ENCODE measurements at places on chromosomes 16 and 17.
A peak's percentile ranks its signal among the peaks of the same experiment; 100 is the strongest.

GRCh38 chr16:27154705-27155521, 48.4 kb upstream of the KDM8 start:
- peak; percentile 58 for DNase-seq

DNA sequence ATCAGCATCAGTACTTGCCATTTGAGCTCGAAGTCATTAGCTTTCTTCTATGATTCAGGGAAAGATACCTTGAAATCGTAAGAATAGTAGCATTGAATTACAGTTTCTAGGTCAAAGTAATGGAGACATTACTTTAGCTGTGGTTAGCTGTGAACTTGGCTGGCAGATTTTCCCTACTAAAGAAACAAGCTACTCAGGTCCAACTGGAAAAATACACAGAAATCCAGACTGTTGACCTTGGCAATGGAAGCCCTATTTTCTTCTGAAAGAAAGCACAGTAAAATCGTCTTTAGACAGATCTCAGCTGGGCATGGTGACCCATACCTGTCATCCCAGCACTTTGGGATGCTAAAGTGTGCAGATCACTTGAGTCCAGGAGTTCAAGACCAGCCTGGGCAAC, 13.4 kb upstream of the DNAJA2 start:
- DNase-seq, result no peak

GRCh38 chr16:349211-349610, 3.3 kb downstream of the AXIN1 start:
- DNase-seq, result peak; percentile 52

- DNase-seq, result no peak
Observed at GRCh38 chr17:73803964-73804435, 159.8 kb upstream of the SDK2 start.

DNA sequence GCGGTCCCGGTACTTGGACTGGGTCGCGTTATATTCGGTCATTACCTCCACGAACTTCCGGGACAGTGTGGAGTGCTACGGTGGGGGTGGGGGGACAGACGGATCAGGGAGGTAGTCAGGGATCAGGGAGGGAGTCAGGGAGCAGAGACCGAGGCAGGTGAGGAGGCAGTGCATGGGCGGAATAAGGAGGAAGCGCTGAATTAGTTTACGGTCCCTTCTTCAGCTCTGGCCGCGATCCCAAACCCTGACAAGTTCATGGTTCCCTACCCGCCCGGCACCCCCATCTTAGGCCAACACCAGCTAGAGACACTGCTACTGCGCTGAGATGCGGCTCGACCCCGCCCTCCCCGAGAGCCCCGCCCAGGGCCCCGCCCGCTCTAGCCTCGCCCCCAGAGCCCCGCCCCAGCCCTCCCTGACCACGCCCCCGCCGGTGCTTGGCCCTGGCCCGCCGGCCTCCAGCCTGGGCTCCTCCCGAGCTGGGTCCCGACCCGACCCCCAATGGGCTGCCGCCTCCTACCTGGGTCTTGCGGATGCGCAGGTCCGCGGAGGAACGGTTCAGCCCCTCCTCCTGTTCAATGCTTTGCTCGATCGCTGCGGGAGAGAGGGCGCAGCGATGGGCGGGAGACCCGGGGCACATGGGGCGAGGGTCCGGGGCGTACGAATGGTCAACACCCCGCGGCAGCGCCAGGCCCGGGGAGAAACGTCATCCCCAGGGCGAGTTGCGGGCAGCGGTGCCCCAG, 12.1 kb downstream of the HSD3B7 start:
- peak; percentile 99 for DNase-seq

- DNase-seq, result peak; percentile 88
Observed at GRCh38 chr17:82212331-82213250, at the start of gene CCDC57. Gene CCDC57, minus strand, starts transcription at chr17:82212842. Its CDS starts 10,898 bp downstream, at chr17:82201944.

DNA sequence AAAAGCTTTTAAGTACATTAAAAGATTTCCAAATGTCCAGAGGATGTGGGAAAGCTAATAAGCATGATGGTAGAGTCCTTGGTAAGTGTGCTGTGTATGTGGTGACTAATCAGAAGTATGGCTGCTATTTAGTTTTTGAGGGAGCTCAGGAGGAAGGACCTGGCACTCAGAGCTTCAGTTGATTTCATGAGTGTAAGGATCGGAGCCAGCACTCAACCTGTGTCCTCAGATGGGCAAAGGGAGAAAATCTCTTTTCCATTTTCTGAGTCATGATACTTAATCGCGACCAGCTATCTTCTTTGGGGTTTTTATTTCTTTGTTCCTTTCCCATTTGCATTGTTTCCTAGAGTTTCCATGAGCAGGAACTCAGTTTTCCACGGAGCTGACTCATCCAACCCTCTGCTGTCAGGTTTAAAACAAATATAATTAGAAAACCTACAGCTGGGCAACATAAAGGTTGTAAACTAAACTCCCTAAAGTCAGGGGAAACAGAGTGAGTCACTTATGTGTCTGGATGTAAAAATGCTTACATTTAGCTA, 125.4 kb downstream of the MAP2K6 start:
- no peak for DNase-seq

DNA sequence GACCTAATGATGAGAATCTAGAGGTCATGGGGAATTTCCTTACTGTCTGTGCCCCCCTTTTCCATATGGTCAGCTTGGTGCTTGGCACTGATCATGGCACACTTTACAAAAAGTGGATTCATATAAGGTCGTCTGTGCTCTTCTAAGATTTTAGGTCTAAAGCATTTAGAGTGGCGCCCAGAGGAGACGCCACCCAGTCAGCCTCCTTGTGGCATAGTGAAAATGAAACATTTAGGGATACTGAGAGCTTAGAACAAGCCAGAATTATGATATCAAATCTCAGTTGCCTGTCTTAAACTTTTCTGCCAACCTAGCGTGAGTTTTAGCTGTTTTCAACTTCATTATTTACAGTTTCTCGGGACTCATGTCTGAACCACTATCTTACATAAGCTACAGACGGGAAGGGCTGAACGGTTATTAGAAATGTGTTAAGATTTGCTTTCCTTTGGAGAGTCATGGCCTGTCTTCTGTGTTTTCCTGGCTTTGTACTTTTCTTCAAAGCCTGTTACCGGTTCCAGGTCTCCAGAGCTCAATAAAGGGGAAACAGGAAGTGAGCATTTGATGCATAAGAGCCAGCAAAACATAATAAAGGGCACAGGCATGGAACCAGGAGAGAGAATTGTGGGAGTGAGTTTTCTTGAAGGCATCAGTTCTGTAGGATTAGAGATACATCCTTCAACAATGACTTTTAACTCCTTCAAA, 13.7 kb downstream of the ZNRF1 start:
- no peak for DNase-seq

GRCh38 chr16:84585886-84586285, 32.0 kb downstream of the COTL1 start:
- no peak for DNase-seq

- no peak for DNase-seq
Observed at GRCh38 chr16:50735629-50736122, 6.2 kb upstream of the CYLD start.

- no peak for DNase-seq
Observed at GRCh38 chr16:89696670-89697128, 4.8 kb downstream of the SPATA2L start.

GRCh38 chr17:51869387-51869786, 289.1 kb downstream of the CA10 start:
- no peak for DNase-seq

GRCh38 chr17:30316736-30317135, 17.1 kb downstream of the TMIGD1 start:
- no peak for DNase-seq

- no peak for DNase-seq
Observed at GRCh38 chr16:49058382-49058781, 223.3 kb downstream of the CBLN1 start.

- DNase-seq, result no peak
Observed at GRCh38 chr16:17379121-17379571, 91.6 kb downstream of the XYLT1 start.

DNA sequence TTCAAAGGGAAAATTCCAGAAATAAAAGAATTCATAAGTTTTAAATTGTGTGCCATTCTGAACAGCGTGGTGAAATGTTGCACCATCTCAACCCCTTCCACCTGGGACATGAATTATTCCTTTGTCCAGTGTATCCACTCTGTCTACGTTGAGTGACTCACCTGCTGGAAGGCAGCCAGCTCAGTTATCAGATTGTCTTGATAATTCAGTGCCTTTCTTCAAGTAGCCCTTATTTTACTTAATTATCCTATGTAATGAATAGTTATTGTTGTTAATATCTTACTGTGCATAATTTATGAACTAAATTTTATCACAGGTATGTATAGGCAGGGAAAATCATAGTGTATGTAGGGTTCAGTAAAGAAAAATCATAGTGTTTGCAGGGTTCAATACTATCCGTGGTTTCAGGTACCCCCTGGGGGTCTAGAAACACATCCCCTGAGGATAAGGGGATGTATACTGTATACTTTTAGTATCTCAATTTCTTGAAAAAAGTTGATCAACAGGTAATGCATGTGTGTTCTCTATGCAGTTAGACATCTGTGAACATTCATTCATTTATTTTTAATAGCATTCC, 7.7 kb upstream of the PCTP start:
- DNase-seq, result no peak

DNA sequence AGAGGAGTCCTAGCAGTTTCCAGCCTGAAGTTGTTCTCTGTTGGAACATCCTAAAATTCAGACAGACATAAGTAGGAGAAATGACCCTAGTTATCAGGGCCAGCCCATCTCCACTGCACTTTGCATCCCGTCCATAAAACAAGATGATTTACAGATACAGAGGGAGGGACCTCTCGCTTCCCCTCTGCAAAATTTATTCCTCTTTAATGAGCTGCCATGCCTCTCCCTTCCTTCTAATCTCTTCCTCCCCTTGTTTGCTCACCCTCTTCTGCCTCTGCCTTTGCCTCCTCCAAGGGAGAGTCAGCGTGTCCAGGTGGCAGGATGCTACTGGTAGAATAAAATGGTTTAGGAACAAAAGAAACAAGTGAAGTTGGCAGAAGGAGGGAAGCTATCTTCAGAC, 351.3 kb downstream of the SOX9 start:
- DNase-seq, result no peak

DNA sequence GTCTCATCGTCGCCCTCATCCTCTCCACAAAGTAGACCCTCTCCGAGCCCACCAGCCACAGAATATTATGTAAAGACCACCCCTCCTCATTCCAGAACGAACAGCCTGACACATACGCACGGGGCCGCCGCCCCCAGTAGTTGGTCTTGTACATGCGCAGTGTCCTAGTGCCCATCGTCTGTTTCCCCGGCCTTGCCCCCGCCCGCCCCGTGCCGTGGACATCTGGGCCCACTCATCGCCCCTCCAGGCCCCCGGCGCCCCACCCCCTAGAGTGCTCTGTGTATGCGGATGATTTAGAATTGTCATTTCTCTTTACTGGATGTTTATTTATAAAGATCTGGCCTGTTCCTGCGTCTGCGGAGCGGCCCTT, 475 bp upstream of the AMDHD2 start:
- no peak for DNase-seq

DNA sequence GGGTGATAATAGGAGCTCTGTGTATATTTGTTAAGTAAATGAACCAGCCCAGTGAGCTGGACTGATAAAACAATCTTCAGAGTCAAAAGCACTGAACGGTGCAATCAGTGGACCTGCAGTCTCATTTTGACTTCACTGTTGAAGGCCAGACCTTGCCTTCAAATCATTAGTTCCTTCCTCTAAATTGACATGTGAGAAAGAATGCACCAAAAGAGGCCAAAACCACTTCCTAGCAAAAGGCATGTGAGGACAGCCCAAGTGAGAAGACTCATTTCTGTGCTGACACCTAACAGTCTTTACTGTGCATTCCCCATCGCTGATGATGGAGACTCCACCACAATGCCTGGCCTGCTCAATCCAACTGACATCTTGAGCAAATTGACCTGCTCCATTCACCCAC, 10.6 kb downstream of the GTF3C1 start:
- no peak for DNase-seq

DNA sequence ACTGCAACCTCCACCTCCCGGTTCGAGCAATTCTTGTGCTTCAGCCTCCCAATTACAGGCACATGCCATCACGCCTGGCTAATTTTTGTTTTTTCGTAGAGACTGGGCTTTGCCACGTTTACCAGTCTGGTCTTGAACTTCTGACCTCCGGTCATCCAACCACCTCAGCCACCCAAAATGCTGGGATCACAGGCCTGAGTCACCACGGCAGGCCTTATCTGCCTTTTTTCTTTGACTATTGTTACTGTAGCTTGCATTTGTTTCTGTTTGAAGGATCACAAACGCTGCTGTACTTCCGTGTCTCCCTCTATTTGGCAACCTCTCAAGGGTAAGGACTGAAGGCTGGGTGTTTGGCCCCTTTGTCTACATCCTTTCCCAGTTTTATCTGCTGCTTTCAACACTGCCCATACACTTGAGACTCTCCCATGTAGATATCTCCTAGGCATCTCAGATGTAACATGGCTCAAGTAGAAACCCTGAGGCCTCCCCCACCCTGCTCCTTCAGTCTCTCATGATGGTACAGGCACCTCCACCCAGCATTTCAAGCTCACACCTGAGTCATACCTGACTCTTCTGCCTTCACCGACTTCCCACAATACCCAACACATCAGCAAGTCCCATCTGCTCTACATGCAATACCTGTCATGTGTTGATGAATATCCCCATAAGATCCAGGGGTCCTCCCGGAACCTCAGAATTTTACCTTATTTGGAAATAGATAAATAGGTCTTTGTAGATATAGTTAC, 219.0 kb downstream of the CPPED1 start:
- DNase-seq, result no peak

DNA sequence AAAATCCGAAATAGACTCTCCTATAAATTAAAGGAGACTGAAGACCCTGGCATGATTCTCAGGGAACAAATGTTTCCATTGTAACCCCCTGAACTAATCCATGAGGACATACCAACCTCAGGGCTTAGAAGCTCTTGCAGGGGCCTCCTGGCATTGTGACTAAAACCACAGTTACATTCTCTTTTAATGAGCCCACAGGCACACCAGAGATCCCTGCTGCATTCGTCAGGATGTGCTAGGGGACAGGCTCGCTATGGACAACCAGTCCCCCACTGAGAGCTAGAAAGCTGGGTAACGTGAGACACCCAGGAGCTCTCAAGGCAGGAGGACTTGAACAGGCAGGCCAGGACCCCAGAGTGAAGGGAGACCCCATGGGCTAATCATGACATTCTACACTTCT, 140.6 kb upstream of the TNRC6C start:
- DNase-seq, result no peak

DNA sequence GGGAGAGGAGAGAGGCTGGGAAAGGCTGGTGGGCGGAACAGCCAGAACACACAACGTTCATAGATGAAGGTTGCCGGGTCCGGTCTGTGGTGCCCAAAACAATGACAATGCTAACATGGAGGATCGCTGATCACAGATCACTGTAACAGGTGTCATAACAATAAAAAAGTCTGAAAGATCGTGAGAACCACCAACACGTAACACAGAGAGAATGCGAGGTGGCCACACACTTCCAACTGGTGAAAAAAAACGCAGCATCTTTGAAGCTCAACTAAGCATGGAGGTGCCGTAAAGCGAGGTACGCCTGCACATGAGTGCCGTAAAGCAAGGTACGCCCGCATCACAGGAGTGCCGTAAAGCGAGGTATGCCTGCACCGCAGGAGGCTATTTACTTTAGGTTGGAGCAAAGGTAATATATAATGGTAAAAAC, 42.3 kb downstream of the ABR start:
- no peak for DNase-seq
